T-helper 1 cell (primary cell): ENCODE measurements at places on chromosomes 1 and 21.
A peak's percentile ranks its signal among the peaks of the same experiment; 100 is the strongest.

- no peak for DNase-seq
Measured at GRCh38 chr1:92709738-92710137, 75.2 kb downstream of the EVI5 start.

DNA sequence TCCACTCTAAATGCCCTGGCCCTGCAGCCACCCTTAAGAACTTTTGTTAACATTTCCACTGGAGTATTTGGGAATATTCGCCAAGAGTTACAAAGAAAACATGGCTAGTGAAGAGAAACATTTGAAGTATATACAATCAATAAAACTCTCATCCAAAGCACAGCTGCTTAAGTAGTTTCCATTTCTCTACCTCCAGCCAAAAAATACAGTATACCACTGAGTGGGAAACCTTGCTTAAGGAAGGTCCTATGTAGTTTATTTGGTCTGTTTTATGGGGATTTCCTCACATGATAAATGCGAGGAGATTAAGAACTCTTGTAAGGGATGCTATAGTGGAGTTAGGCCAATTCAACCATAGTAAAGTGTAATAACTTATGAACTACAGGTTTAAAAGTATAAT is 382.5 kb downstream of the NEGR1 start:
- DNase-seq: no peak

- DNase-seq: no peak
Measured at GRCh38 chr1:13722808-13723360, 22.9 kb downstream of the PRDM2 start.

- no peak for DNase-seq
Measured at GRCh38 chr21:32330784-32331311, 32.2 kb downstream of the MRAP start.

GRCh38 chr1:2497891-2498290 is 21.8 kb downstream of the PLCH2 start:
- DNase-seq: no peak

GRCh38 chr1:41547781-41548560 is 63.5 kb upstream of the EDN2 start:
- DNase-seq: no peak

DNA sequence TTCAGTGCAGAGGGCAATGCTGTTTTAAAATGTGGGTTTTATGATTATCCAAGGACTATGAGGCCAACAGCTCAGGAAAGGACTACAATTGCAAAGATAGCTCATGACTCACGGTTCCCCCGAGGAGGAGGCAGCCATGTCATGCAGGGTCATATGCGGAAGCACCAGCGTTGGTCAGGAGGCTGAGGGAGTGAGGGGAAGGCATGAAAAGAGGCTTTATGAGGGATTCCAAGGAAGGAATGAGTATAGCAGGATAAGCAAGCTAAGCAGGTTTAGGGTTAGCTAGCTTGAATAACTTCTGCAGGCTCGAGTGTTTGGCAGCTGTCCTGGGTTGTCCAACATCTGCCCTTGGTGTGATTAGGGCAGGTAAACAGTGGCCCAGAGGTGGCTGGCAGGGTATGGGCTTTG is 495.1 kb downstream of the SETD4 start:
- no peak for DNase-seq

GRCh38 chr1:198187973-198188588 is 31.3 kb downstream of the NEK7 start:
- DNase-seq: no peak

DNA sequence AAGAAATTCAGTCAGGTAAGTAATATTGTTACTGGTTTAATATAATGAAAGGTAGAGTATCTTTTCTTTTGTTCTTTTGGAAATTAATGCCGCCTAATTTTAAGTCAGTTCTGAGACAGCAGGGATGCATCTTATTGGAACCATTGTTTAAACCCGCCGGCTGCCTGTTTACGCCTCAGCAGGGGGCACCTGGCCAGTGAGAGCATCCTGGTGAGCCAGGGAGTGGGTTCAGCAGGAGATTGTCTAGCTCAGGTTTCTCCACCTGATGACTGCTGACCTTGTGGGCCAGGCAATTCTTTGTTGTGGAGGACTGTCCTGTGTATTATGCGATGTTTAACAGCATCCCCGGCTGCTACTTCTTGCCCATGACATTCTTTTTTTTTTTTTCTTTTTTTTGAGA is 30.2 kb downstream of the CHAF1B start:
- DNase-seq: no peak

- no peak for DNase-seq
Measured at GRCh38 chr1:201051399-201051798, 27.9 kb upstream of the KIF21B start.

DNA sequence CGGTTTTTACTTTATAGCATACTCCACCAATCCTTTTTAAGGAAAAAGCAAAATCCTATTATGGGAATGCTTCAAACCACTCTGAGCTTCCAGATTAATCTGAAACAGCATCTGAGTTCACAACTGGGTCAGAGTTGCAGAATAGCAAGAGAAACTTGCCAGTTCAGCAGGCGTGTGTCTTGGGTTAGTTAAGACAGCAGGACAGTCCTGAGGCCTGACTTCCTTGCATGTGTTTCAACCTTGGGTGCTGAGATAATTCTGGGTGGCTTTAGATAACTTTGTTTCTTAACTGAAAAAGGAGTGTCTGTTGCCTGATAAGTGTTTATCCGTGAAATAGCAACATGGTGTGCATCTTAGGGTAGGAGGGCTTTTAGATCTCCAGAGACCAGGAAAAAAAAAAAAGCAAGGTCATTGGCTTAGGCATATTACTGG is 169.2 kb downstream of the DHRS3 start:
- no peak for DNase-seq

DNA sequence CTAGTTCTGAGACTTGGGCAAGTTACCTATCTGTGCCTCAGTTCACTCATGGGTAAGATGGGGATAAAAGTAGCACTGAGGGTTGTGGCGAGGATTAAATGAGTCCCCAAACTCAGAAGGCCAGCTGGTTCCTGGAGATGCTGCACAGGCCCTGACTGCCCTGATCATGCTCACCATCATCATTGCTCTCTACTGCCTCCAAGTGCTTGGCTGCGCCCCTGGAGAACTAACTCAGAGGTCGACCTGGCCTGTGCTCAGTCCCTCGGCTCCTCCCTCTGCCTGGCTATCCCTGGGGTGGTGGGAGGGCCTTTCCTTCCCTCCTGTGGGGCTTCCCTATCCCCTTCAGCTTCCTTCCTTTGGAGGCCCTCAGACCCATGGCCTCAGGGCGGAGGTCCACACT is 5.6 kb downstream of the SLC5A9 start:
- no peak for DNase-seq

DNA sequence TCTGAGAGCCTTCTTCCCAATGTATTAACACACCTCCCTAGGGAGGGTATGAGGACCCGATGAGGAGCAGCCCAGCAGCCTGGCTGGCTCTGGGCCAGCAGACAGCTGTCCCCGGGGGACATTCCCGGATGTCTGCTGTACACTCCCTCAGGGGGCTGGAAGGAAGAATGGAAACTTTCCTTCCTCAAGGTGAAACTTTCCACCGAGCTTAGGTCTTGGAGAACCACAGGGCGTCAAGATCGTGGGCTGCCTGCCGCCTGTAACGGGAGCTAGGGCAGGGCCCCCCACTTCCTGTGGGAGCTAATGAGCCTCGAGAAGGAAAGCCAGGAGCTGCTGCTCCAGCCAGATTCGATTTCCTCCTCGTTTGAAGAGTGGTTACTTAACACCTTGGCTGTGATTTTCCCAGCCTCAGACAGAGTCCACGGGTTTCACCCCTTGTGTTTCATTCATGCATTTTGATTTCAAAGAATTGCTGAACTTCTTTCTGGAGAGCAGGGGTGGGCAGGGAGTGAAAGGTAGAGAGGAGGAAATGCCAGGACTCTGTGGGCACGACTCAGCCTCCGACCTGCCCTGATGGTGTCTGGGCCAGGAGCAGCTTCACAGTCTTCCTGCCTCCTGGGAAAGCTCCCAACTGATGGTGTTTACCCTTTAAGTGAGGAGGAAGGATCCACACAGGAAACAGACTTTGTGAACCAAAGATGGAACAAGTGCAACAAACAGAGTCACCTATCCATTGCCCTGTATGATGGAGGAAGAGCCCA is 29.7 kb downstream of the UBE2T start:
- DNase-seq: no peak

- no peak for DNase-seq
Measured at GRCh38 chr1:201002510-201002909, 21.0 kb downstream of the KIF21B start.

- no peak for DNase-seq
Measured at GRCh38 chr1:94362466-94363058, 55.6 kb upstream of the ABCD3 start.

DNA sequence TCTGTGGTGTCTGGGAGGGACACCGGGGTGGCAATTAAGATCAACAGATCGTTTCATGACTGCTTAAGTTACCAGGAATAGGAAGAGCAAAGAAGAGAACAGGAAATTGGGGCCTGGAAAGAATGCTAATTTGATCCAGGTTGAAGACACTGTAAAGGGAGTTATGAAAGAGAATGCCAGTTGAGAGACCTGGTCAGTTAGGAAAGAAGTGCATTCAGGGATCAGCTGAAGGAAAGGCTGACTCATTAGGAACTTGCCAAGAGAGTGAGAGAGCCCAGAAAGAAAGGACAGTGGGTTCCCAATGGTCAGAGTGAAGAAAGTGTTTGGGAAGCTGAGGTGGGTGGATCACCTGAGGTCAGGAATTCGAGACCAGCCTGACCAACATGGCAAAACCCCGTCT is 119.6 kb downstream of the UBE2U start:
- DNase-seq: no peak

GRCh38 chr21:33069994-33070743 is at the start of gene OLIG1:
TSS of gene OLIG1 (plus strand) at chr21:33070141. CDS start at chr21:33070247, 106 bp downstream.
- no peak for DNase-seq

- DNase-seq: no peak
Measured at GRCh38 chr1:192762265-192762664, 46.6 kb upstream of the RGS2 start.

DNA sequence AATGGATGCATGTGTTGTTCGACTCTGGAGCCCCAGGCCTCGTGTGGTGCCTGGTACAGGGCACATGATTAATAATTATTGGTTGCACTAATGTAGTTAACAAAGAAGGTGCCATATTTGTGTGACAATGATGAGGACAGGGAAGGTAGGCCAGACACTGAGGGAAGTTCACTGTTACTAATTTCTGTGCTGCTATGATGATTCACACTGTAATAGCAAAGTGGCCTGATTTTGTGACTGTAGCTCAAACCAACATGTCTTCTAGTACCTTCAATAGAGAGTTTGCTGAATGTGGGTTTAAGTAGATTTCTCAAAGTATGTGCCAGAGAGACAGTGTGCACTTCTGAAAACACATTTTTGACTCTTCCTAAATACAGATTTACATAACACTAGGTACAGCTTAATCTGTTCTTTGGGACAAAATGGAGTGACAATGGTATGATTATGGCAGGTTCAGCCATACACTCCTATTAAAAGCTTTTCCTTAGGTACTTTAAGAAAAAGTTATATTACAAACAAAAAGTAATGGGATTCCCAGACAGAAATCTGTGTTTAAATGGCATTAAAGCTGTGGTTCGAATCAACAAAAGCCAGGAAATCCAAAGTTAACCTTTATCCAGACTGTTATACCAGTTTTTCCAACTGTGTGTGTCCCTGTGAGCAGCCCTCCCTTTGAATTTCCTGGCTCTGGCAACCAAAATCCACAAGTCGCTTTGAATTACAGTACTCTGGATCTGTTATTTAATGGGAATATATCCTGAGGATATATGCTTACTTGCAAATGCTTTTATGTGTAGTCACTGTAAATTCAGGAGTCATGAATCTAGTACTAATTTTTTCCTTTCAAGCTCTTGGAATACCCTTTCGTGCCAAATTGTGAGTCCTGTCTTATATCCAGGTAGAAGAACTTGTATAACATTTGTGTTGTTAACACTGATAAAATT is 277.1 kb upstream of the SGIP1 start:
- DNase-seq: no peak

GRCh38 chr1:20184997-20185833 is 681 bp upstream of the UBXN10 start:
- peak; percentile 34 for DNase-seq

GRCh38 chr21:45949928-45950739 is 31.4 kb upstream of the COL6A1 start:
- DNase-seq: no peak

DNA sequence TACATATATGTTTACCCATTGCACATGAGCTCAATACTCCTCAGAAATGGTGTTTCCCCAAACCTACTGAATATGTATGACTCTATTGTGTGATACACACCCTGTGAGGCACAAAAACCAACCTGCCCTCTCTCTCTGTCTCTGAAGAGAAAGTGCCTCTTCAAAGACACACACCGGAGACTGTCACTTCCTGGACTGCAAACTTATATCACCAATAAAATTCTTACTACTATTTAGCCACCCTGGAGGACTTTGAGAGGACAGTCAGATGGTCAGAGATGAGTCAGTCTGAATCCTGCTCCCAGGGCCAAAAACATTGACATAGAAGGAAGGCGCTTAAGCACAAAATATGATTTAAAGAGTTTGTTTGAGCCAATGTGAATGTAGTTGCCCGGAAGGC is 110.4 kb downstream of the PPIAL4G start:
- DNase-seq: peak; percentile 33

DNA sequence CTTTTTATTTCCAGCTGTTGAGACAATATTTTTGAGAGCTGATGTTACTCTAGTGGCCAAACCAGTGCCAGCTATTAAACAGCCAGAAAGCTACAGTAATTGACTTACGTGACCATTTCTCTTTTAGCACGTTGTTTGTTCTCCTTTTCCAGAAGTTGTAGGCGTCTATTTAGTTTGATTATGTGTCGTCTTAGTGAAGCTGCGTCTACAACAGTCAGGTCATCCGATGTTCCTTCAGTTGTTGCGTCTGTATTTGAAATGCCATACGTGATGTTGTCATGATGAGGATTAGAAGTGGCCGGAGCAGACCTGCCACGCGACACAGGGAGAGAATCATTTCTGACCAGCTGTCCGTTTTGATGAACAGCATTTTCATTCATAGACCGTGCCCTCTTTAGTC is 38.2 kb downstream of the TMEM51 start:
- no peak for DNase-seq
